Left ventricle myocardium superior (tissue), 1 donor: ENCODE measurements at places on chromosomes 1 and 21. TPM values are rescaled to one million over a fixed set of nuclear protein-coding genes. Genes with fewer than 3 reads are reported as not detected.

IFNAR1 gene
- total RNA-seq: 23.6 TPM

GRCh38 chr1:6599141-6599975 is 3.3 kb downstream of the KLHL21 start:
- DNase-seq: peak; percentile 40

OPTC gene
- total RNA-seq: not detected

AXDND1 gene
- total RNA-seq: not detected

GRCh38 chr1:241240069-241240468 is 116.9 kb downstream of the RGS7 start:
- no peak for DNase-seq

DNA sequence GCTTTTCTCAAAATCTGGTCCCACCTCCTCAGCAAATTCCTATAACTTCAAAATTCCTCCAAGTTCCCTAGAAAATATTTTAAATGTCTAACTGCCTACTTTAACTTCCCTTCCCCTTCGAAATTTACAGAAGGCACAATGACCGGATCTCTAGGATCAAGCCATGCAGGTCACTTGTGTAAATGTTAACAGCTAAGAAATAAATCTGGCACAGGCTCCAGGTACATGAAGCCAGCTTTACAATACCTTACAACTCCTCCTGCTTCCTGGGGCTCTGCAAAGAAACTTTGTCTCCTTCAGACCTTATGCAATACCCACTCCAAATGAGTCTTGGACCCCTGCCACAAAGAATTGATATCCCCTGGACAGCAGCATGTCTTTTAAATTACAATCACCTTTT is 1164.2 kb downstream of the BRINP3 start:
- no peak for DNase-seq

- DNase-seq: no peak
Measured at GRCh38 chr1:21238141-21238800, 52.0 kb downstream of the ECE1 start.

DNA sequence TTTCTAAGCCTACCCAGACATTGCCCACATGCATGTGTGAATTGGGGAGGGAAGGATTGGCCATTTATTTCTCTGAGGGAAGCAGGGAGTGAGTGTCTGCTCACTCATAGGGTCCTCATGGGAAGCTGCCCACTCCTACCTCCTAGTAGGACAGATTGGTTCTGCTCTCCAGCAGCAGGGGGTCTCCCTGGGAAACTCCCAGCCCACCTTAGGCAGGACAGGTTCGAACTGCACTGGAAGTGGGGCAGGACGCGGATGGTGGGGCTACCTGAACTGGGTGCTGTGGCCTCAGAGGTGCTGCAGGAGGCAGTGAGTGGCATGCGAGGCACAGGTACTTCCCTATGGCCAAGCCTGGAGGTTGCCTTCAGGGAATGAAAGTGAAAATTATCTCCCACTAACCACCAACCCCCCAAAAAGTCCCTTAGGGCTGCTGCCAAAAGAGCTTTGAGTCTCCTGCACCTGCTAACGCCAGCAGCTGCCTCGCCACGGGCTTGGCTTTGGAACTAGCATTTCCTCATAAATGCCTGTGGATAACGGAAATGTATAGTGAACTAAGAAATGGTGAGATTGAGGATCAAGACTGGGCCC is 157.0 kb upstream of the COA6 start:
- no peak for DNase-seq

DNA sequence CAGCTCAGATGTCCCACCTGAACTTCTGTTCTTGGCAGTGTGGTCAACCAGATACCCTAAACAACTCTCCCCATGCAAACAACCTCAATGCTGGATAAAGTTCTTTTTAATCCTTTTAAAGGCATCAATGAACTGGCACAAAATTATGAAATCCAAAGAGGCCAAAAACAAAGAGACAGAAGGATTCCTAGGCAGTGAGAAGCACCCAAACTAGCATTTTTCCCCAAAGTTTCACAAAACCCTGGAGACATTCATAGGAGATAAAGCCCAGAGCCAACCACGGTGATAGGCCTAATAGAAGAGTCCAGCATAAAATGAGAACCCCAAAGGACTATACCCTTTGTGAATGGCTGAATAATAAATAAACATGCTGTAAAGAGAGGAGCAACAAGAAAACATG is 50.7 kb downstream of the MATN1 start:
- DNase-seq: no peak
